Mammary epithelial cell (primary cell): ENCODE measurements at places on chromosomes 11 and 22.

DNA sequence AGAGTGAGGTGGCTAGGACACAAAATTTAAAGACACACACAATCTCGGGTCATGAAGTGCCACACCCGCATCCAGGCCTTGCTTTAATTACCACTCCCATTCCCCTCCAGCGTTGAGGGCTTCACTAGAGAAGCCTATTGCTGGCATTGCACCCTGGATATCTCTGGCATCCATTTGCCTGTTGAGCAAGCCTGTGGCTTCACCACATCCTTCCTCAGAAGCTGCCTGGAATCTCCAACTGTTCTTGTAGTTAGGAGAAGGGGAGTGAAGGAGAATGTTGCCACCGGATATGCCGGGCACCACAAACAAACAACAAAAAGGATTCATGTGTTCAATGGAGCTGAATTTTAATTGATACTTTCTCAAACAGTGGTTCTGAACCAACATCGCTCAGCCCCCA lies 34.4 kb upstream of the RCN1 start:
- peak; percentile 57 for DNase-seq

DNA sequence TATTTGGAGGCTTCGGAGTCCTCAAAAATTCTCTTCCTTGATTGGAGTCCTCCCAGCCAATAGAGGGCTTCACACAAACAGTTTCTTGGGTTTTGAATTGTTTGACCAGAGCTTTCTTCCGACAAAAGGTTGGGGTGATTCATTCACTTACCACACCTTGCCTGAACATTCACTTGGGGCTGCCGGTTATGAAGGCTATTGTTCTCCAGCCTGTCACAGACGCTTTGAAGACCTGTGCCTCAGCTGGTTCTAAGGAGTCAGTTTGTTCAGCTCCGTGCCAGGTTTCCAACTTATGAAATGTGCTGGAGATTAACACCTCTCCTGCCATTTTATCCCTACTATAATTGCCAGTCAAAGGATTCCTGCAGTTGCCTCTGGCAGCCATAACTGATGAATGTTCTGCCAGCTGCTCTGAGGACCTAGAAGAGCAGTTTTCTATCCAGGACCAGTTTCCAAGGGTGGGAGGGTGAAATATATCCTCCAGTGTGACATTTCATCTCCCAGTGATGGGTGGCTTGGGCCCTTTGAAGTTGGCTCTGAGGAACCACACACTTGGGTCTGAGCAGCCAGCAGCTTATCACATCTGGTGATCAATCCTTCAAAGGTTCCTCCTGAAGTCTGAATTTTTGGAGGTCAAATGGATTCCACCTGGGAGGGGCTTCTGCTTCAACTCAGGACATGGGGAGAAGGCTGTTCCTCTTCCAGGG lies 31.4 kb downstream of the LIMK2 start:
- peak; percentile 89 for DNase-seq

DNA sequence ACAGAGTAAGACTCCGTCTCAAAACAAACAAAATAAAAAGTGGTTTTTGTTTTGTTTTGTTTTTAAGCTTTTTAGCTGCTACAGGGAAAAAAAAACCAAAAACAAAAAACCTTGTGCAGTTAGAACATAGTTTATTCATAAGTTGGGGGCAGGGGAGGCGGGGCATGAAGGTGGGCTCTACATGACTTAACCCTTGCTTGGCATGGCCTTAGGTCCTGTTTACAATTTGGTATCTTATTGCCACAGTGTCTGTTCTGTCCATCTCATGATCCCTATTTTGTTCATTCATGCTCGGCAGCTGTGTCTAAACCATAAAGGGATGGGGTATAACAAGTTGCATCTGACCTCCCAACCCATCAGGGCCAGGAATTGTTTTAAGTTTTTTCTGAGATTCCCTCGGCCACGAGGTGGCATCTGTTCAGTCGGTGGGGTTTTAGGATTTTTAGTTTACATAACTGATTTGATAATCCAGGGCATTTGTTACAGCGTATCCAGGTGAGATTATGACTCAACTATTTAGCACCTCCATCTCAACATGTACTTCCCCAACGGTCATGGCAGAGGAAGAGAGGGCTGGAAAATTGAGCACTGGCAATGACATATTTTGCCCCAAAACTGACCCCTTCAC lies 6.9 kb downstream of the AP5B1 start:
- peak; percentile 38 for DNase-seq

GRCh38 chr11:27700351-27701301 lies at the start of gene BDNF:
Gene BDNF, minus strand, starts transcription at chr11:27700455. Its CDS starts 41,891 bp downstream, at chr11:27658564.
- DNase-seq: no peak

DNA sequence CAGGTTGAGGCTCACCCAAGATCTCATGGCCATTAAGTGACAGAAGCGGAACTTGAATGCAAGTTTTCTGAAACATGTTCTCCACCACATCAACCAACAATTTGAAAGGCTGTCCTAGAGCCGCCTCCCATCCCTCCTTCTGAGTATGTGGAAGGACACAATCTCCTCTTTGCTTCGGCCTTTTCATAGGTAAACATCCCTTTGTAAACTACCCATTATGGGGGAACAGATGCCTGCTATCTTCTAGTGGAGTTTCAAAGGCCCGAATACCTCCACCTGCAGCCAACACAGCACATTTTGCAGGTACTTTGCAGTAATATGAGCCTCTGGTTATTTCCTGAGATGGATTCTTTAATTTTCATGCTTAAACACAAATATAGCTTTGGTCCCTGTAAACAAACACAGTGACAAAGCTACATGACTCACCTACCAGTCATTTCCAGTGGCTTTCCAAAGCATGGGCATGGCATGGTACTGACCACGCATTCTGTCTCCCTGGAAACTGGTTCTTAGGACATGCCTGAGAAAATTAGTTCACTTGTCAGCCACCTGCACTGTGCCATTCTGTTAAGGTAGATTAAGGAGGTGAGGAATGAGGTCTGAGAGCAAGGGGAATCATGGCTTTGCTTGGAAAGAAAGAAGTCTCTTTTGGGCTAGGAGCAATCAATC lies 60.2 kb downstream of the EHF start:
- DNase-seq: peak; percentile 90

DNA sequence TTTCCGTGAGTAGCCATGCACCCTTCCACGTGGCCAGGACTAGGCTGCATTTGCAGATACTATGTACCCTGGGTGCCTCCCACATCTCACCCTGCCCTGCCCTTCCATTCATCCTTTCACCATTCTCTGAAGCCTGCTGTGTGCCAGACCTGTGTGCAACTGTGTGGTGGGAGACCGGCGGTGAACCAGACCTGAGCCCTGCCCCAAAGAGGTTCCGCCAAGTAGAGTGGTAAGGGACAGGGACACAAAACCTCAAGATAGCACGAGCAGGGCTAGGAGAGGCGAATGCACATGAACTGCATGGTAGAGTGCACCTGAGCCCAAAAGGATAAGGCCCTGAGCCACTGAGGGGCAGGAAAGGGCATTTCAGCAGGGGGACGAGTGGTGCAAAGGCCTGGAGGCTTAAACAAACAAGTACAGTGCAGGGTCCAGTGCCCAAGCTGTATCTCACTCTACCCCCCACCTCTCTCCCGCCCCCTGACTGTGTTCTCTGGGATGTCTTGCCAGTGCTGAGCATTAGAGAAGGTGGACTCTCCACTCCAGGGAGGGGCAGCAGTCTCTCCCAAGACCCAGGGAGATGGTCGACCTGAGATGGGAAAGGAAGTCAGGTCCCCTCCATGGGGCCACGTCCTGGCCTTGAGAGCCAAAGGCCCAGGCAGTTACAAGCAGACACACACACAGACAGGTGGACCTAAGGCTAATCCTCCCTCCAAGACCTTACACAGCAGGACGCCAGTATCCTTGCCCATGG lies 14.1 kb upstream of the ARAP1 start:
- DNase-seq: no peak

GRCh38 chr11:119874660-119875238 lies 145.7 kb upstream of the NECTIN1 start:
- DNase-seq: no peak

GRCh38 chr22:50620593-50621355 lies 7.2 kb downstream of the ARSA start:
- DNase-seq: peak; percentile 63

- DNase-seq: no peak
These were observed 67.2 kb downstream of the EXT2 start for GRCh38 chr11:44162662-44163061.

DNA sequence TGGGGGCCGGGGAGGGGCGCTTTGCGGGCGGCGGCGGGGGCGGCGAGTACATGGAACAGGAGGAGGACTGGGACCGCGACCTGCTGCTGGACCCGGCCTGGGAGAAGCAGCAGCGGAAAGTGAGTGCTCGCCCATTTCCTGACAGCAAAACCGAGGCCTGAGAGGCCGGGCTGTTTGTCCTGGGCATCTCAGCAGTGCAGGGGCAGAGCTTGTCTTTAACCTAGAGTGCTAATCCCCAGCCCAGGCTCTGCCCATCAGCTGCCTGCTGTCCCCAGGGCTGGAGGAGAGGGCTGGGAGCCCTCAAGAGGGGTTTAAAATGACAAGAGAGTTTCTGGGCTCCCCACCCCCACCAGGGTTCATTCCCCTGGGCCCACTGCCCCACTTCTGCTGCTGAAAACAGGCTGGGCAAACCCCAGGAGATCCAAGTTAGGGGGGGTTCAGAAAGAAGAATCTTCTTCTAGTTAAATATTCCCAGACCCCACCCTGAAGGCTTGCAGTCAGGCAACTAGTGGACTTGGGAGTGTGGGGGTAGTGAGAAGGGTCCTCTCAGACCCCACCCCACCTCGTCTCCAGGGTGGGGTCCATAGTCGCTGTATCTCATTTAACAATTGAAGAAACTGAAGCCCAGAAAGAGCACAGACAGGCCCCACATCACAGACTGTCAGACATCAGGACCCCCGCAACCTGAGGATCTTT lies 411 bp downstream of the ACTN3 start:
- no peak for DNase-seq

DNA sequence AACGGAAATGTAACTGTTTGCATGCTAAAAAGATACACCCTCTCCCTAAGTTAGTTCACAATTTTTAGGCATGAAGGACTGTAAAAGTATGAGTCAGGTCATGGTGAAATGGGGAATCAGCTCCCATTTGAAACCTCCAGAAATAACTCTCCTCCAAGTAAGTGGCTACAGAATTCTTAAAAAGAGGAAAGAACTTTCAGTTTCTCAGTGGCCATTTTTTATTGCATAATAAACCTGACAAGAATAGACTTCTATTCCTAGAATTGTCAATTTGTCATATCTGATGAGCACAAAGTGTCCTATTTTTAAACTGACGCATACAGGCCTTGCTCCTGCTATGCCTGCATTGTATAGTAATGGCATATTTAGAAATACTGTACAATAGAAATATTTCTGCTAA lies 612.2 kb downstream of the CNTN5 start:
- no peak for DNase-seq
